ENCODE measurements at places on chromosomes 6 and 20. TPM values are rescaled to one million over a fixed set of nuclear protein-coding genes. Genes with fewer than 3 reads are reported as not detected.
A peak's percentile ranks its signal among the peaks of the same experiment; 100 is the strongest.

DNA sequence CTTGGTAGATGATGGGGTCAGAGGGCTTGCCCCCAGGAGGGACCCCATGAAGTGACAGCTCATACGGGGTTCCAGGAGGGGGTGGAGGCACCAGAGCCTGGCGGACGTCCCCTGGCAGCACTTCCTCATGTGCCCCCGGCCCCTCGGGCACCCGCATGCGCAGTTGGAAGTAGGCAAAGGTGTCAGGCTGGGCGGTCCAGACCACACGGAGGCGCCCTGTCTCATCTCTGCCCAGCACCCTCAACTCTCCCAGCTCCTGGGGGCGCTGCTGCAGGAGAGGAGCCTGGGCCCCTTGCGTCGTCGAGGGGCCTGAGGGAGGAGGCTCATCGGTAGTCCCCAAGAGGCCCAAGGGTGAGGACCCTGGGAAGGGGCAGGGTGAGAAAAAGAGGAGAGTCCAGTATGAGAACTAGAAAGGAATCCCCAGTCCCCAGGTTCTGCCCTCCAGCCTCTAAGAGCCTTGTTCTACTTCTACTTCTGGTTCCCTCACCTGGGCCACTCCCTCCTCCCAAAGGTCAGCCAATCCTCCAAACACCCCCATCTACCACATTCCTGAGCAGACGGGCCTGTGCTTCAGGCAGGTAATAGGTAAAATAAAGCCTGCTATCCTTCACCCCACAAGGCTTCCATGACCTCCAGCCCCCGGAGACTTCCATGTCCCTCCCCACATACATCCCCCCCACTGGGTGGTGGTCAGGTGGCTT lies 23.2 kb downstream of the TNXB start:
- no peak for DNase-seq

- peak; percentile 10 for DNase-seq
Observed at GRCh38 chr20:32285621-32286371, 8.3 kb downstream of the KIF3B start.

- DNase-seq = peak; percentile 79
Observed at GRCh38 chr6:29552512-29553051, 7.0 kb downstream of the UBD start.

GRCh38 chr6:51514748-51515402 lies 572.5 kb downstream of the PKHD1 start:
- no peak for DNase-seq

The NMBR gene
- total RNA-seq = not detected

DNA sequence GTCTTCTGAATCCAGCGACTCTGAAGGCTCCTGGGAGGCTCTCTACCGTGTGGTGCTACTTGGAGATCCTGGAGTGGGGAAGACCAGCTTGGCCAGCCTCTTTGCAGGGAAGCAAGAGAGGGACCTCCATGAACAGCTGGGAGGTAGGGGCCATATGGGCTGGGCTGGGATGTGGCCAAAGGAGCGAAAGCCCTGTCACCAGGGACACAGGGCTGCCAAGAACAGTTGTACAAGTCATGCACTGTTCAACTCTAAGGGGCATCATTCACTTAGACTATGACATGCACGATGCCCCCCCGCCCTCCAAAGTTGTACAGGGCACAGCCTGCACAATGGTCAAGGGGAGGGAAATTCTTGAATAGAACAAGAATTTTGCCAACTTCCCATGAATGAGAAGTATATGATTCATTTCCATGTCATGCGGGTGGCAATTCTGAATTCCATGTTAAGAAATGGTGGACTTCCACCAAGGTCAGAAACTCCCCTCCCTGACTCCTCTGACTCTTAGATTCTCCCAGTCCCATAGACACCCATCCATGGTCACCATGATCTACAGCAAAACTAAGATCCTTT lies 1.6 kb downstream of the REM1 start:
- no peak for DNase-seq

- no peak for DNase-seq
Observed at GRCh38 chr20:13111249-13111911, 102.6 kb downstream of the SPTLC3 start.

The ELOVL4 gene
- total RNA-seq = 2.3 TPM

GRCh38 chr6:167910652-167911051 lies 83.9 kb downstream of the AFDN start:
- DNase-seq = no peak

GRCh38 chr6:25576919-25577318 lies 75.1 kb upstream of the SCGN start:
- no peak for DNase-seq

The TRIM40 gene
- not detected for total RNA-seq

GRCh38 chr20:4160761-4161305 lies 145.5 kb upstream of the RNF24 start:
- peak; percentile 54 for DNase-seq

The LST1 gene
- not detected for total RNA-seq

- peak; percentile 77 for DNase-seq
Observed at GRCh38 chr6:83868639-83869038, 9.2 kb downstream of the CYB5R4 start.

- DNase-seq = no peak
Observed at GRCh38 chr6:150491131-150491810, 108.4 kb upstream of the PLEKHG1 start.

DNA sequence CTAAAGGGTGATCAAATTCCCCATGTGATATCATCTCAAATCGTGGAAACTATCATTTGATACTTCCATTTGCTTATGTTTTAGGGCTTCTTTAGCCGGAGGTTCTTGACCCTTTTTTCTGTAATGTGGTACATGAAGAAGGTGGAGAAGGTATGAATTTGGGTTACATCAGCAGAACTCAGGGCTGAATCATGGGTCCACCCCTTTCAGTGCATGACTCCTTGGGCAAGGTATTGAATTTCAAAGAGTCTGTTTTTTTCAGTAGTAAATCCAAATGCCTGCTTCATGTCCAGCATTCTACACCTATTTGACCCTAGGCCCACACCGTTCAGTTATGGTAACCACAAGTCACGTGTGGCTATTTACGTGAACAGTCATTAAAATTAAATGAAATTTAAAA lies 30.6 kb upstream of the QKI start:
- DNase-seq = peak; percentile 21

The RGS19 gene
- 7.7 TPM for total RNA-seq

- no peak for DNase-seq
Observed at GRCh38 chr6:149593408-149593807, 27.2 kb downstream of the GINM1 start.

GRCh38 chr20:49471397-49471796 lies 11.1 kb downstream of the KCNB1 start:
- no peak for DNase-seq

DNA sequence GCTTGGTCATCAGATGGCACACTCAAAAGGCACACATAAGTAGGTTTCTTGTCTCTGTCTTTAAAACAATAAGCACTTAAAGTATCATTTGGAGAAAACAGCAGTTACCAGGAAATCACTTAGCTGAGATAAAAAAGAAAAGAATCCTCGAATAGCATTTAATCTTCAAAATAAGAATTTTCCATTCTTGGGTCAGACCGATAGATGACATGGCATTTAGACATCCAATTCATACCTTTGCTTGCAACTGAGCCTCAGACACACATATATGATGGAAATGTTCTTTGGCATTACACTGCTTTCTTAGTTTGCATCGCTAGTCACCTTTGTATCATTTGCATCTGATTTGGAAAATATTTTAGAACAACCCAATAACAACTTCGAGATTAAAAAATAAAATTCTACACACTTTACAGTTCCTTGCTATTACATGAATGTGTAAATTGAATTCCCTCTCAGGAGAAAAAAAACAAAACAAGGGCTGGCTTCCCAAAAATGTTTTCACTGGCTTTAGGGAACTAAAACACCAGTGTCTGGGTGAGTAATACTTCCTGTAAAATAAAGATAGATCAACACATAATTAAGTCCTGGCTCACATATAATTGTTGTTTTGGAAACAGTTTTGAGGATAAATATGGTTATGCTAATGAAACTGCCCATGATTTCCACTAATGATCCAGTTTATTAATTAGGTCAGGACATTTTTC lies 1.3 kb upstream of the RNF217 start:
- no peak for DNase-seq

The SLC22A3 gene
- not detected for total RNA-seq

DNA sequence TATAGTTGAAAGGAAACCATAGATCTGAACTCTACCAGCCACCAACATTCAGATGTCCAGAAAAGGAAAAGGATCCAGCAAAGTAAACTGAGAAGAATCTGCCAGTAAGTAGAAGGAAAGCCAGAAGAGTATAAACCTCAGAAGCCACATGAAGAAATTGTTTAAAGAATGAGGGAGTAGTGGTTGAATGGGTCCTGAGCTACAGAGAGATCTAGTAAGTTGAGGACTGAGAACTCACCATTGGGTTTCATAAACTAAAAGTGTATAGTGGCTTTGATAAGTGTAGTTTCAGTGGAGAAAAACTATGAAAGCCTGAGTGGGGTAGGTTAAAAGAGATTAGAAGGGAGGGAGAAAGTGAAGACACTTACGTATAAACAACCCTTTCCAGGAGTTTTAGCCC lies 32.0 kb upstream of the SUMO4 start:
- DNase-seq = no peak

The RAD21L1 gene
- total RNA-seq = under 0.01 TPM

GRCh38 chr6:147156218-147156617 lies 48.0 kb upstream of the STXBP5 start:
- no peak for DNase-seq

The KCNS1 gene
- 0.54 TPM for total RNA-seq

The APCDD1L gene
- total RNA-seq = 2.2 TPM

DNA sequence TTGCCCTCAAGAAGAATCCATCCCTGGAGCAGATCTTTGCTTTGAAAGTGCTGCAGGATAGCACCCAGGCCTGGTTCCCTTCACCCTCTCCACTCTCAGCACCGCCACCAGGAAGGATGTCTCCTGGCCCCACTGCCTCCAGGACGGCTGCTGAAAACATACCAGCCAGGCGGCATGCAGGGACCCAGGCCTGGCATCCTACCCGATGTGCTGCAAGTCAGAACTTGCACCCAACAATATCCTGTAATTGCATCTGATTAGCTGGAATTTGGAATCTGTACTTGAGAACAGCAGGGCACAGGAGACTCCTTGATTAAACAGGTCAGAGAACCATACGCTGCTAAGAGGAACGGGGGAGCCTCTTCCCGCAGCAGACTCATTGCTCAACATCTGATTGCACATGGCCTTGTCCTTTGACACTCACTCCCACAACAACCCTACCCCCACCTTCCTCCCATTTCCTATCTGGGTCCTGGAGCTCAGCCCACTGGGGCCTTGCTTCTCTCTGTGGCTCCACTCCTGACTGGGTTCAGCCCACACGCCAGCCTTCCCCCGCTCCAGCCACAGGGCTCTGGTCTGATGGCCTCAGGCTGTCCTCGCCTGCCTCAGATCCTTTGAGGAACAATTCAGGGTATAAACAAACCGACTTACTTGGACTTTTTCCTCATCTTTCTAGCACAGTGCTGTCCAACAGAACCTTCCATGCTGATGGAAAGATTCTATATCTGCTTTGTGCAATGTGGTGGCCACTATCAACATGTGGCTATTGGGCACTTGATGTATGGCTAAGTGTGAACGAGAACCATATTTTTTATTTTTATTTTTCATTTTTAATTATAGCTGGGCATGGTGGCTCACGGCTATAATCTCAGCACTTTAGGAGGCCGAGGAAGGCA lies 78.0 kb downstream of the FGD2 start:
- DNase-seq = peak; percentile 69

GRCh38 chr20:30486103-30486478 lies 771.4 kb upstream of the DEFB115 start:
- DNase-seq = no peak

DNA sequence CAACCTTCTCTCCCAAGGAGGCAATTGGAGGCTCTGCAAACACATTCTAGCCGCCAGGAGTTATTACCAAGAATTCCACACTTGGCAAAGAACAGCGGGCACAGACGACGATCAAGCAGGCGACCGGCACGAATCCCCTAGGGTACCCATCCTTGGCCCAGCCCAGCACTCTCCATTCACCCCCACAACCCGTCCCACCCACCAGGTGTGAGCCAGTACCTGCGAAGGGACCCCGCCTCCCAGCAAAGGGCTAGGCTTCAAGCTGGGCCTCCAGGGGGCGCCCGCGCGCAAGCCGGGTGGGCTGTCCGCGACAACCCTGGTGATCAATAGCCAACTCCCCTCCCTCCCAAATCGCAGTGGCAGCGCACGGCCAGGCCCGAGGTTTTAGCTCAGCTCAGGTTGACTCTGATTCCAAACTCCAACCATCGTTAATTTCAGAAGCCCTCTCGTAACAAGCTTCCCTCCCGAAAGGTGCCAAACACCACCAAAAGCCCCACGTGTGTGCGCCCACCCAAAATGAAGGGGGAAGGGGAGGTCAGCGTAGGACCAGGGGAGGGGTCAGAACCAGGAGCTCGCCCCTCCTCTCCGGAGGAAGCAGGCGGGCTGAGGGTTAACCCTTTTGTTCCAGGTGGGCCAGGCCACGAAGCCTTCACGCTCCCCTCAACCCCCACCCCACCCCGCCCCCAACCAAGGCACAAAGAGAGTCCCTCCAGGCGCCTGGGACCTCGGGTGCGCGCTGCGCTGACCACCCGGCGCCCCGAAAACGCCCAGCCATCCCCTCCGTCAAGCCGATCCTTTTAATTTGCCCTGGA lies 2.1 kb downstream of the SALL4 start:
- DNase-seq = no peak

The TSBP1 gene
- not detected for total RNA-seq

DNA sequence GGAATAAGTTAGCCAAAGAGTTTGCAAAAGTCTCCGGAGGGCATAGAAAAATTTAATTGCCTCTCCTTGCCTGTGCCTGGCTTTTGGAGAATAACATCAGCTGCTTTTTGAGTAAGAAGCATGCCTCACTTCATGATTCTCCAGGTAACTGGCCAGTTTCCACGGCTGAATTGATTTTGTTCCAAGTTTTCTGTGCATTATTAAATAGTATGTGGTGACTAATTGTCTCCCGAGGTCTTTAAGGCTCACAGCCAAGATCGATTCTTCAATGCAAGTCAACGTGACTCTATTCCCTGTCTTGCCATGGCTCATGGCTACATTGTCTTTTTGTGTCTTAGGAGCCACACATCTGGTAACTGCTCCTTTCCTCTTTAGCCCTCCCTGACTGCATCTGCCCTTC lies 54.2 kb downstream of the CNR1 start:
- DNase-seq = no peak

- no peak for DNase-seq
Observed at GRCh38 chr6:169428532-169428931, 174.9 kb upstream of the THBS2 start.

- no peak for DNase-seq
Observed at GRCh38 chr6:156485150-156485549, 292.0 kb upstream of the ARID1B start.

- no peak for DNase-seq
Observed at GRCh38 chr6:146878952-146879340, 280.2 kb downstream of the ADGB start.

The GINS1 gene
- total RNA-seq = 6.6 TPM

The ADA gene
- 6.9 TPM for total RNA-seq

DNA sequence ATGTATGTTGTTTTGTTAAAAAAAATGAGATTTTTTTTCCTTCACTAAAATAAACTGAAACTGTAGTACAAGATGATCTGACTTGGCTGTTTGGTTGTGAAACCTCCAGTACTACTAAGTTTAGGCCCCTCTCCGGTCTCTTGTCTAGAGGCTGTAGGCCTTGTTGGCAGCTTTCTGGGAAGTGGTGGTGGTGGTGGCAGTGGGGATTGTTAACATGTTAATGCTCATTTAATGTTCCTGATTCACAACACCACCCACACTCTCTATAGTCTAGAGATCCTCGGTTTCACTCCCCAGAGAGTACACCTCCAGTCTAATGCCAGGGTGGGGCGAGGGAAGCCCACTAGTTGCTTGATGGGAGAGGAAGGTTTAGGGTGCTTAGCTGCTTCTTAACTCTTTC lies 24.1 kb downstream of the STK4 start:
- DNase-seq = no peak

- no peak for DNase-seq
Observed at GRCh38 chr6:166300357-166300987, 7.7 kb downstream of the PRR18 start.

All from IMR-90 (cell line).